ENCODE measurements at places on chromosomes 1 and 21.
A peak's percentile ranks its signal among the peaks of the same experiment; 100 is the strongest.

- DNase-seq = no peak
Observed at GRCh38 chr1:166378805-166379204, 212.0 kb upstream of the FAM78B start.

- DNase-seq = no peak
Observed at GRCh38 chr1:184686540-184686939, 68.1 kb downstream of the EDEM3 start.

- DNase-seq = no peak
Observed at GRCh38 chr1:246726255-246726679, 2.1 kb downstream of the SCCPDH start.

GRCh38 chr1:113133038-113133437 is 60.0 kb downstream of the LRIG2 start:
- no peak for DNase-seq

GRCh38 chr1:58183286-58183685 is 363.2 kb downstream of the OMA1 start:
- DNase-seq = no peak

- no peak for DNase-seq
Observed at GRCh38 chr21:45269861-45270260, 17.8 kb downstream of the POFUT2 start.

DNA sequence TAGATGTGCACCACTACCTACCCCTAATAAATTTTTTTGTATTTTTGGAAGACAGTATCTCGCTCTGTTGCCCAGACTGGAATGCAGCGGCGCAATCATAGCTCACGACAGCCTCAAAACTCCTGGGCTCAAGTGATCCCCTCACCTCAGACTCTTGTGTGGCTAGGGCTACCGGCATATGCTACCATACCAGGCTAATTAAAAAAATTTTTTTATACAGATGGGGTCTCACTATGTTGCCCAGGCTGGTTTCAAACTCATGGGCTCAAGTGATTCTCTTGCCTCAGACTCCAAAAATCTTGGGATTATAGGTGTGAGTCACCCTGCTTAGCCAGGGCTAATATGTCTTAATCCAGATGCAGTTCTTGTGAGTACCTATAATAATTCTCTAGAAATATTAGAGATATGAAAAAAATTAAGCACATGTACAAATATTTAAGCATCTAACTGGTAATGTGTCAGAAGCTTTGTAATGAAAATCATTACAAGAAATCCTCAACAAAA is 9.5 kb downstream of the SORT1 start:
- DNase-seq = no peak

DNA sequence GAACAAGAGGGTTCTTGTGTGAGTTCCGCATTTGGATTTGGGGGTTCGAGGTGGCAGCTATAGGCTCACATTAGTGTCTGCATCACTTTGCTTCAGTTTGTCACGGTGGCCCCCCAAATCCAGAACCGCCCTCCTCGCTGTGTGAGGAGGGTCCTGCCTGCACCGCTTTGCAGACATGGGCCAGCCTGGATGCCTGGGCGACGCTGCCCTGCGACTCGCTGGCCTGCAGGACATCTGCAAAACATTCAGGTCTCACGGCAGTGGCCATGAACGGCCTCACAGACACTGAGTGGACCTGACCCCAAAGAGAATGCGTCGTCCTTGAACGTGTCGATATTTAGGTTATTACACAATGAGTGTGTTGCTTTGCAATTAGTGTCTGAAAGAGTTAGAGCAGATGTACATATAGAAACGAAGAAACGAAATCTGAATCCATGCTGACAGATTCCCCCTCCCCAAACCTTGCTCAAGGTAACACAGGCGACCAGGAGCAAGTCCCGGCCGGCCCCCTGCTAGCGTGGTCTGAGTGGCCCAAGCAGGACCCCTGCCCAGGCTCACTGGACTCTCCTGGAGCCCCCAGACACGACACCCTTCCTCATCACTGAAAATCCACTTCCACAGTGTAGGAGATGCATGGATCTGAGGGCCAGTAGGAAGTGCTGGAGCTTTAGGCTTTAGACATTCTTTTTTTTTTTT is 20.4 kb downstream of the PDE9A start:
- DNase-seq = no peak

DNA sequence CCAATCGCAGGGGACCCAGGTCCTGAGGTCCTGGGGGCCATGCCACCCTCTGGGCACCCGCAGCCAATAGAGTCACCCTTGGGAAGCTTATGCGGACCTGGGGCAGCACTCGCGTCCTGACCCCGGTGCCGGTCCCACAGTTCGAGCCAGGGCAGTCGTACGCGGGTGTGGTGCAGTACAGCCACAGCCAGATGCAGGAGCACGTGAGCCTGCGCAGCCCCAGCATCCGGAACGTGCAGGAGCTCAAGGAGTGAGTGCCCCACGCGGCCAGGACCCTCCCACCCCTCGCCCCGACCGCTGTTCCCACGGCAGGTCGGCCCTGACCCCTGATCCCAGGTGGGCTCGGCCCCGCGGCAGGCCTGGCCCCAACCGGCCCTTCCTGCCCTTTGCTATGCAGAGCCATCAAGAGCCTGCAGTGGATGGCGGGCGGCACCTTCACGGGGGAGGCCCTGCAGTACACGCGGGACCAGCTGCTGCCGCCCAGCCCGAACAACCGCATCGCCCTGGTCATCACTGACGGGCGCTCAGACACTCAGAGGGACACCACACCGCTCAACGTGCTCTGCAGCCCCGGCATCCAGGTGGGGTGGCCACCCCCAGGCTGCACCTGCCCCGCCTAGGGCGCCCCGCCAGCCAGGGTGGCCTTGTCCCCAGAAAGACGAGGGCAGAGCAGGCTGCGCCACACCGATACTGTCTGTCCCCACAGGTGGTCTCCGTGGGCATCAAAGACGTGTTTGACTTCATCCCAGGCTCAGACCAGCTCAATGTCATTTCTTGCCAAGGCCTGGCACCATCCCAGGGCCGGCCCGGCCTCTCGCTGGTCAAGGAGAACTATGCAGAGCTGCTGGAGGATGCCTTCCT is 20.5 kb downstream of the COL6A1 start:
- DNase-seq = no peak

DNA sequence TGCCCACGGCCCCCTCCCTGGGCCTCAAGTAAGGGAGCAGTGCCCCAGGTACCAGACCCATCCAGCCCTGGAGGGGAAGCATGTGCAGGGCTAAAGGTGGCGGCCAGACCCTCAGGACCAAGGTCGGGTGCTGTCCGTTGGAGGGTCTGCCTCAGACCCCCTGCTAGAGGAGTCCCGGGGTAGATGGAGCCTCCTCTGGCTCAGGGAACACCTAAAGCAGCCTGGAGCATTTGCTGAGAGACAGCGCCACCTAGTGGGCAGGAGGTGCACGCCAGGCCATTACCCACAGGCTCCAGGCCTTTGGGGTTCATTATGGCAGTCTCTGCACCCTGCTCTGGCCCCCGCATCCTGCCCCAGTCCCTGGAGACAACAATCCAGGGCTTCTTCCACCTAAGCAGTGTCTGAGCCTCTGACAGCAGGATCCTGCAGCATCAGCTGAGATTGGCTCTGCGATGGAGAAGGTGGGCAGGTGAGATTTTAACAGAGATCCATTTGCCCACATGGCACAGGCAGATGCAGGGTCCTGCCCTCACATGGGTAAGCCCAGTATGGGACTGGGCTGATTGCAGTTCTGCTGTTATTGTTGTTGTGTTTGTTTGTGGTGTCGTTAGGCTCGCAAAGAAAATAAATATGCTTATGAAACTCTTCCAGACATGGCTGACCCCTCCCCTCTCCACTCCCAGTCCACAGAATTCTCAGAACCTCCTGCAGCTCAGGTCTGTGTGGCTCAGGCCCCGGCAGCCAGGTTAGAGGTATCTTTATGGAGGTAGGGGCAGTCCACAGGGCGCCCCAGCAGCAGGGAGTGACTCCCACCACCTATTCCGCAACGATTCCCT is 42.4 kb downstream of the CTNNBIP1 start:
- DNase-seq = peak; percentile 88

DNA sequence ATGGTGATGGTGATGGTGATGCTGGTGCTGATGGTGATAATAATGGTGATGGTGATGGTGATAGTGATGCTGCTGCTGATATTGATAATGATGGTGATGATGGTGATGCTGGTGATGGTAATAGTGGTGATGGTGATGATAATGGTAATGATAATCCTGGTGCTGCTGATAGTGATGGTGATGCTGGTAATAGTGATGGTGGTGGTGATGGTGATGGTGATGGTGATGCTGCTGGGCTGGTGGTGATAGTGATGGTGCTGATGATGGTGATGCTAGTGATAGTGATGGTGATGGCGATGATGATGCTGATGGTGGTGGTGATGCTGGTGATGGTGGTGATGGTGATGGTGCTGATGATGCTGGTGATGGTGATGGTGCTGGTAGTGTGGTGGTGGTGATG is 58.4 kb upstream of the IGSF21 start:
- DNase-seq = no peak

DNA sequence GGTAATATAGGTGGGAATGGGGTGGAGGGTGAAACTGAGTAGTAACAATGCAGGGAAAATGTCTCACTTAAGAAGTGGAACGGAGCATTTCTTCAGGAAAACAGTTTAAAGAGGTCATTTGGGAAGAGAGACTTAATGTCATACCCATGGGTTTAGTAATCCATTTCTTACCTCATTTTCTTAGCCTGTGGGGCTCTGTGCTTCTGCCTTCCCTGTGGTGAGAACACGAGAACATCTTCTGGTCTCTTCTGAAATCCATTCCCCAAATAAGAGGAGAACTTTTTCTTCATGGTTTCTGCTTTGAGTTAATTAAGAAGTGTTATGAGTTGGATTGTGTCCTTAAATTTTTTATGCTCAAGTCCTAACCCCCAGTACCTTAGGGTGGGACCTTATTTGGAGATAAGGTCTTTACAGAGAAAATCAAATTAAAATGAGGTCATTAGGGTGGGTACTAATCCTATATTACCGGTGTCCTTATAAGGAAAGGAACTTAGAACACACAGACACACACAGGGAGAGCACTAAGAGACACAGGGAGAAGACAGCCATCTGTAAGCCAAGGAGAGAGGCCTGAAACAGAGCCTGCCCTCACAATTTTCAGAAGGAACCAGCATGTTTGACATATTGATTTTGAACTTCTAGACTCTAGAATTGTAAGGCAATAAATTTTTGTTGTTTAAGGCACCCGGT is 5.4 kb downstream of the CCDC190 start:
- DNase-seq = no peak

DNA sequence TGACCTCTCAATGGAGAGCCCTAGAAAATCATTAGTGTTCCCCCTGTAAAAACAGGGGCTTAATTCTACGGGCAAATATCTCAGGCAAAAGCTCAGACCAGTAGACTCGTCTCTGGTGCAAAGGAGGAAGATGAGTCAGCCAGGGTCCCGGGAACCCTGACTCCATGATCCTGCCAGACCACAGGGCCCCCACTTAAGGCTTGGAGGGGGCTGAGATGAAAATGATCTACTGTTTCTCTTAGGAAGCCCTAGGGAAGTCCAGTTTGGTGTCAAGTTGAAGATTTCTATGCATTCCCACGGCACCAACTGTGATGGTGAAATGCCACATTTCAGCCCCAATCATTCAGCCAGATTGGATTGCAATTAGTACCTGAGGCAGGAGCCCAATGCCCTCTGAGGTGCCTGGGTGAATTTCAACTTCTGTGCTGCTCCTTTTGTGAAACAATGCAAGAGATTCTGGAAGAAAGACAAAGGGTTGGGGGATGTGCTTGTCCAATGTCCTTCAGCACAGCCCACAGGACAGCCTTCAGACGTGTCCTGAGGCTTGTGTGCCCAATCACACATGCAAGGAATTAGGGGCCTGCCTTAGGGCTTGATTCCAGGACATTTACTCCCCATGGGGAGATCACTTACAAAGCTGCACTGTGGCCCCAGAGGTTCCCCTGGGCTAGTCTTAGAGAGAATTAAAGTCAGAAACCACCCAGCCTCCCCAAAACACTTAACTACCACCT is 18.1 kb downstream of the NAV1 start:
- DNase-seq = no peak

DNA sequence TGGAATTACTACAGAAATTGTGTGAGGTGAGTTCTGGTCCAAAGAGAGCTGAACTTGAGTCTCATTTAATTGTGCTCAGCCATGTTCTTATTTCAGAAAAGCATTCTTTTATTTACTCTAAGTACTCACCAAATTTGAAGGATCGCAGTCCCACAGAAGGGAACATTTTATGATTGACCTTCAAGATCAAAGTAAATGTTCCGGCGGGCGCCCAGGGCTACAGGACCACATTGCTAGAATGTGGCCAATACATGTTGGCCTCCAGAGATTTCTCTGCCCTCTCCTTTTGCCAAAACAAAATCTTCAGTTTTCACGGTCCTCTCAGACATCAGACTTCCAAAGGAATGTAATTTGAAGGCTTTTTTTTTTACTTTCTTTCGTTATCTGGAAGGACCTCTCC is 237.8 kb downstream of the FMN2 start:
- DNase-seq = no peak

- no peak for DNase-seq
Observed at GRCh38 chr1:85448358-85448757, 16.6 kb downstream of the DDAH1 start.

- no peak for DNase-seq
Observed at GRCh38 chr1:4173731-4174130, 273.7 kb upstream of the C1orf174 start.

GRCh38 chr1:103110701-103111100 is 2.4 kb upstream of the COL11A1 start:
- DNase-seq = no peak

- DNase-seq = no peak
Observed at GRCh38 chr1:228375578-228376261, 30.9 kb downstream of the TRIM11 start.

GRCh38 chr1:117260761-117261423 is 50.2 kb upstream of the VTCN1 start:
- DNase-seq = no peak
